ENCODE measurements at places on chromosomes 3 and 15.
A peak's percentile ranks its signal among the peaks of the same experiment; 100 is the strongest.

DNA sequence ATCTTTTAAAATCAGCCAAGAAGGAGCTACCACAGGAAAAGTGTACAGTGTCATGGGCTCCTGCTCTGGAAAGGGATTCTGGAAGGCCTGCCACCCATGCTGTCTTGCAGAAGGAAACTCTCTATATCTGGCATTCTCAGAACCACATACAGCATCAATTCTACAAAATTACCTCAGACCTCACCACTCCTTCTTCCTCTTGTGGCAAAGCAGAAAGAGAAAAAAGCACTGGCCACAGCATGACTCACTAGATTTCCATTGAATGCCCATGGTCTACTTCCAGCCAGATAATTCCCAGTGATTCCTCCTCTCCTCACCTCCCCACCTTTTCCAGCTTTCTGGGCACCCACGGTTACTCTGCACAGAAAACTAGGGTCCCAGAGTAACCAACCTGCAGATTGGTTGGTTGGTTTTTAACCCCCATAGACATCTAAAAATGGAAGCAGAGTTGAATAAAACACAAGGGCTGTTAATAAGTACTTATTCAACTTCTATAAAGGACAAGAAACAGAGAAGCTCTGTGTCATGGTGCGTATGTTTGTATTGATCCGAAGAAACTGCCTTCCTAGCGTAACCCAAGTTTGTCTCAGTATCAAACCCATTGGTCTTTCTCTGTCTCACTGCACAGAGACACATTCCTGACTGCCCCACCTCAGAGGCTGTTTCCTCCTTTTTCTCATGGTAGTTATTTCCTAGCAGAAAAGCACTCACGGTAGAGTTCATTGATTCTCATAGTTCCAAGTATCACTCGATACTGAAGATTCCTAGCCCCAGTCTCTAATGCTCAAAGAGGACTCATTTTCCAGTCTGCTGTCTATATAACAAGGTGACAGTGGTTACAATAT is 67.7 kb downstream of the LDHAL6B start:
- peak; percentile 42 for ATAC-seq

DNA sequence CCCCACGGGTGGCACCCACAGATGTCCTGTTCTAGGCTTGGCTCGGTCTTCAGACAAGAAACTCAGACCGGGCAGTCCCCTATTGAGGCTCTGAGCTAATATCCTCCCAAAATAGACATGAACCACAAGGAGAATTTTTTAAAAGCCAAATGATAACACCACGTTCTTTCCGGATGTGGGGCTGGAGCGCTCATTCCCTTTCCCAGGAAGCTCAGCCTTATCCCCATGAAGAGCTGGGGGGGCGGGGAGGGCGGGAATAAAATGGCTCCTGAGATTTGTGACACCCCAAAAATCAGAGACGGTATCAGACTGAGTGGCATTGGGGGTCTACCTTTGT is 1.1 kb downstream of the SLC6A1 start:
- no peak for ATAC-seq

DNA sequence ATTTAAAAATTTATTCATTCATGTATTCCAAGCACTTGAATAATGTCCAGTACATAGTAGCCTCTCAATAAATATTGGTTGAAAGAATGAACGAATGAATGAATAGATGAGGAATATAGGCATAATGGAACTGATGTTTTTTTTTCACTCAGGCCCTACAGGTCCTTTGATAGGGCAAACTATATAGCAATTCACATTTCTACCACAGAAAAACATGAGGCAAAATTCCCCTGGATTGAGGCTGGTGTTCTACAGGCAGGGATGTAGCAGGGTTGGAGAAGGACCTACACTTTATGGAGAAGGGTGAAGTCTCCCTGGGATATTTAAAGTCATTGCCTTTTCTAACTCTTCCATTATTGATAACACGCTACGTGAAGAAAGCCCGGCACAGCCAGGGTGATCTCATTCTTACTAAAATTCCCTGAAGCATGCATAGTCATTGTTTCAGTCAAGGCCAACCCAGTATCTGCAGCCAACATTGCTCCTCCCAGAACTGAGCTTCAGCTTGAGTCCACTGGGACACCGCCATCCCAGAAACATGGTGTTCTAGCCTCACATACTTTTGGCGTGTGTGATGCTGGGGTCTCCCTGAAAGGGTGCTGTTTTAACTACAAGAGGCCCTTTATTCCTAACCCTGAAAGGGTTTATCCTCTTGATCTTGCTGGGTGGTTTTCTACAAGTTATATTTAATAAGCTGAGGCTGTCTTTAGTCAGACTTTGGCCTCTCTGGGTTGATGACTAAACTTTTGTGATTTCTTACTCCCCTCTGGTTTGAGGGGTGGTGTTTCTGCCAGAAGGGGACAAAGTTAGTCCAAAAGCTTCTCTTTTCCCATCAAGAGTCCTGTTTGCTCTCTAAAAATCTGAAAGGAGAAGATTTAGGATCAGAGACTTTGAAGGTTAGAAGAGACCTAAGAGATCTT is 25.9 kb upstream of the FBN1 start:
- ATAC-seq: no peak

GRCh38 chr3:5264093-5264600 is 76.6 kb downstream of the EDEM1 start:
- ATAC-seq: no peak

- ATAC-seq: no peak
Measured at GRCh38 chr3:20669675-20670074, 483.7 kb upstream of the SGO1 start.

DNA sequence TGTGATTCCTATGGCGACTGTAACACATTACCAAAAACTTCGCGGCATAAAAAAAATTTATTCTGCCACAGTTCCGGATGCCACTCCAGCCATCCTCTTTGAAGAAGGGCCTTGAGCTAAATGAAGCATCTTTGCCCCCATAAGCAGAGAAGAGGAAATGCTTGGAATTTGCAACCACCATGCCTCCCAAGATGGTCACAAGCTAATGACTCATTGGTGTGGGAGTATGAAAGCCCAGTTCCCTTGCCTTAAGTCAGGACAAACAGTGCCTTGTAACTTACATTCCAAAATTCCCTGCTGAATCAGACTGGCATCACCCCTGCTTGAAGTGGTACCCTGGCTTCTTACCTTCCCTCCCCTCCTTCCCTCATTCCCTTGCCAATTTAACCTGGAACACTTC is 1077.4 kb downstream of the EPHA3 start:
- ATAC-seq: no peak

DNA sequence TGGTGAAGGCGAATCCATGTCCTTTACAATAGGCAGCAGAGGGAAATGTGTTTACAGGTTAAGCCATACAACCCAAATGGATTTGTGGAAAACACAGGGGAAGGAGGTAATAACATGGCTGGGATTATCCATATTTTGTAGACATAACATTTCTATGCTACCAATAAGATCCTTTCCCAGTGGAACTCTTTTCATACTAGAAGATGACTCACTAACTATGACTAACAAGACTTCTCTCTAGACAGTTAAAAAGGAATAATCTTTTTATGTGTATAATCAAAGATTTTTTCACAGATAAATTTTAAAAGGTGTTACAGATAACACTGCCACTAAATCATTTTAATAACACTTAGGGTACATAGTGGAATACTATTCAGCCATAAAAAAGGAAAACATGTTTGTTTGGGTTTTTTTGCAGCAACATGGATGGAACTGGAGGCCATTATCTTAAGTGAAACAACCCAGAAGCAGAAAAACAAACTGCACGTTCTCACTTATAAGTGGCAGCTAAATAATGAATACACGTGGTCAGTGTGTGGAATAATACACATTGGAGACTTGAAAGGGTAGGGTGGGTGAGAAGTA is 39.6 kb downstream of the VPS13C start:
- ATAC-seq: no peak

GRCh38 chr3:117303443-117303842 is 593.9 kb downstream of the TUSC7 start:
- ATAC-seq: no peak

GRCh38 chr3:66609660-66610561 is 109.1 kb upstream of the LRIG1 start:
- ATAC-seq: no peak

- peak; percentile 81 for ATAC-seq
Measured at GRCh38 chr3:101811875-101812274, 32.9 kb downstream of the NXPE3 start.

GRCh38 chr15:66682865-66683264 is 19.2 kb upstream of the SMAD6 start:
- peak; percentile 31 for ATAC-seq

GRCh38 chr3:76765511-76765910 is 274.4 kb upstream of the ROBO2 start:
- no peak for ATAC-seq

GRCh38 chr15:65392368-65392767 is 14.6 kb upstream of the IGDCC3 start:
- ATAC-seq: no peak

DNA sequence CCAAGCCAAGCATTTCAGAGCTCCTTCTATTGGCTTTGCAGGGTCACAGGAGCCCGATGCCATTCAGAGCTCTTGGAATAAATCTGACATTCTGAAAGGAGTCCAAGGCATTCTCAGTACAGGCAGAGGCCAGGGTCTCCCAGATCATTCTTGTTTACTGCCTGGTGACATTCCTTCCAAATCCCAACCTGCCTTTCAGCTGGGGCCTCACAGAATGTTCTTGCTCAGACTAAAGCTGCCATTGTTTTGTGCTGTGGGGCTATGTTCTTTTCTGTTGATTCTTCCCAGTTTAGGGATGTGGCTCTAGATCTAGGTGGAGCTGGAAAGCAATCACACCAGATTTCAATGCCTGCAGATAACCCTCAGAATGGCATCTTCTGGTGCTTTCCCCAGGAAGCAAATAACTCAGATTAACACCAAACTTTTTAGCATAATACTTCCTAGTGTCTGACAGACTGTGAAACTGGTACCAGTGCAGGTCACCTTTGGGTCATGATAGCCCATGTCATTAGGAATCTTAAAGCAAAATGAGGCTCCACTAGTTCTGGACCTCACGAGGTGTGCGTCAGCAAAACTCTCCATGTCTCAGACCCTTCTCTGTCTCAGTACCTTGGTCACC is 166.9 kb downstream of the CHST2 start:
- no peak for ATAC-seq

DNA sequence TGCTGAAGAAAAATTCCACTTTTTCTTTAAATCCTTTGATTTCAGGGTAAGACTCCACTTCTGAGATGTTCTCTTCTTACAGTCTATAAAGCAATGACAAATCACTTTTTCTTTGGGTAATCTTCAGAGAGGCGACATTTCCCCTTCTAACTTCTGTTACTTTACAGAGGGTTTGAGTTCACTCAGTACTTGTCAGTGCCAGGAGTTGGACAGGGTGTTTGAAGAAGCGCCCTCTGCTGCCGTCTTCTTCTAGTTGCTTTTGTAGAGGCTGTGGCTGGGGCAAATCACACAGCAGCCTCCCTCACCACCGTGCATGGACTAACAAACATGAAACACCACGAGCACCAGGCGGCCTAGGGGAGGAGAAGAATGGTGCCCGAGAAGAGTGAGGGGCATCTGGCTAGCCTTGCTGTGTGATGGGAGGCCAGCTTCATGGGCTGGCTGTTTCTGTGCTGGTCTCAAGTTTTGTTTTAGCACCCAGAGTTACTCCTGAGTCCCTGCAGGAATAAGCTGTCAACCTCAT is at the start of gene CD80:
Gene CD80, minus strand, starts transcription at position 174 of the 523 bp plus-strand sequence. CDS start 1,886 bp downstream, outside the sequence.
- peak; percentile 72 for ATAC-seq

DNA sequence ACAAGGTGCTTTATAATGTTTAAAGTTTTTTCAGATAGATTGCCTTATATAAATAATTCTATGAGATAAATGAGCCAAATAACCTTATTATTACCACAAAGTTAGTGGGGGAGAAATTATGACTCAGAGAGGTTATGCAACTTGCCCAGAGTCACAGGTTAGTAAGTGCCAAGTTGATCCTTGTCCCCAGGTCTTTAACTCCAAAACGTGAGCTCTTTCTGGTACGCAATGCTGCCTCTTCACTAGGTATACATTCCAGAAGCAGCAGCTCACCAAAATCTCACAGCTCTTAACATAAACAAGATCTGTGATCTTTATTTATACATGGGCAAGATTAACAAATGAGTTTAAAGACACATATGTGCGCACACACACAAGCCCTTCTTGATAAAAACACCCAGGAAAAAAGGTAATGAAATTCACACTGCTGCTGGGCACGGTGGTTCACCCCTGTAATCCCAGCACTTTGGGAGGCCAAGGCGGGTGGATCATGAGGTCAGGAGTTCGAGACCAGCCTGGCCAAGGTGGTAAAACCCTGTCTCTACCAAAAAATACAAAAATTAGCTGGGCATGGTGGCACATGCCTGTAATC is 59.8 kb upstream of the NR2F2 start:
- ATAC-seq: no peak

GRCh38 chr3:15099364-15100098 is 583 bp upstream of the RBSN start:
- ATAC-seq: peak; percentile 20

DNA sequence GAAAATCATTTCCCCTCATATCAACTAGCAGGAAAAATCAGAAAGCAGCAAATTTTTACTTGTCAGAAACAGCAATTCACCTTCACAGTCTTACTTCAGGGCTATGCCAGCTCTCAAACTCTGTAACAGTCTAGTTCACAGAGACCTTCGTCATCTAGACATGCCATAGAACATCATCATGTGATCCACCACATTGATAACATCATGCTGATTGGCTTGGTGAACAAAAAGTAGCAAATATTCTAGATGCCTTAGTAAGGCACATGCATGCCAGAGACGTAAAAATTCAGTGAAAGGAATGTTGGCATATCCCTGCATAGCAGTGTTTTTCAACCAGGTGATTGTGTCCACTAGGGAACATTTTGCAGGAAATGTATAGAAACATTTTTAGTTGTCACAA is 8.6 kb upstream of the SCAPER start:
- ATAC-seq: no peak

DNA sequence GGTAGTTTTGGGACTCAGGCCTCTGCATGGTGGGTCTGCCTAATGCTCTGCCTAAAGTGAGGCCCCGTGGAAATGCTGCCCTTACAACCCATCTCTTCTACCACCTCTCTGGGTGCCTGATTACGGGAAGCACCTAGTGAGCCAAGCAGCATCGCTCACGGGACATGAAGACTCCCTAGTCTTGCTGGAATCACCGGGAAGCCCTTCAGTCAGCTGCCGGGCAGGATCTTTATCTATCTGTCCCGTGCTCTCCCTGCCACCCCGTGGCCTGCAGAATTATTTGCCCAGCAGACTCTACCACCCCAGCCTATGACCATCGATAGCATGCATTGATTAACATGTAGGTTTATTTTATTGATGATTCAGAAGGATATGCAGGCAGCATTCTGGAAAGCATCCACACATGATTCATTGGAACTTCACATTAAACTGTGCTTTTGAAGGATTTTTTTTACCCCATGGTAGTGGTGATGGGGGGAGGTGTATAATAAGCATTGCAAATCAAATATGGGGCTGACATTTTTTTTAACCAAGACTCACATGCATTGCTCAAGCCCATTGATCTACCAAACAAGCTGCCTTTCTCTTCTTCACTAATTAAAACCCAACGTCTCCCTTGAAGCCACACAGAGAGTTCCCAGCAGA is 63.1 kb downstream of the ATP2B2 start:
- ATAC-seq: no peak

Measured in activated T-helper 17 cell treated with anti-CD3 and anti-CD28 coated beads, Interleukin-2, amount 50 U/mL, for 72 hours (primary cell).